ENCODE measurements at places on chromosomes 2 and 18.

- no peak for DNase-seq
Measured at GRCh38 chr2:212843409-212844199, 305.0 kb upstream of the ERBB4 start.

DNA sequence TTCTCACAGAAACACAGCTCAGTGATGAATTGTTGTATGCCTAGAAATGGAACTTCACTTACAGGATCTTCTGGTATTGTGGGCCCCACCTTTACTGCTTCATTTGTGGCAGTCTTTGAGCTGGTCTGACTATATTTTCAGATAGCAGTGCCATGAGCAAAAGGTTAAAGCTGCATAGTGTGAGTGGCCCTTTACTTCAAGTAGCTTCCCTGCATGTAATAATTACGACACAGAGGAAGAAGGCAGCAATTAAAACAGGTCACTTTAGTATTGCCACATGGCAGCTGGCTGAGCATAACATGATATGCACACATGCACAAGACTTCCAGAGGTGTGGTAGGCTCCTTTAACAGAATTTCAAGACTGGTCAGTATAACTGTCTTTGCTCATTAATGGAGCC lies 426.3 kb upstream of the ZEB2 start:
- no peak for DNase-seq

DNA sequence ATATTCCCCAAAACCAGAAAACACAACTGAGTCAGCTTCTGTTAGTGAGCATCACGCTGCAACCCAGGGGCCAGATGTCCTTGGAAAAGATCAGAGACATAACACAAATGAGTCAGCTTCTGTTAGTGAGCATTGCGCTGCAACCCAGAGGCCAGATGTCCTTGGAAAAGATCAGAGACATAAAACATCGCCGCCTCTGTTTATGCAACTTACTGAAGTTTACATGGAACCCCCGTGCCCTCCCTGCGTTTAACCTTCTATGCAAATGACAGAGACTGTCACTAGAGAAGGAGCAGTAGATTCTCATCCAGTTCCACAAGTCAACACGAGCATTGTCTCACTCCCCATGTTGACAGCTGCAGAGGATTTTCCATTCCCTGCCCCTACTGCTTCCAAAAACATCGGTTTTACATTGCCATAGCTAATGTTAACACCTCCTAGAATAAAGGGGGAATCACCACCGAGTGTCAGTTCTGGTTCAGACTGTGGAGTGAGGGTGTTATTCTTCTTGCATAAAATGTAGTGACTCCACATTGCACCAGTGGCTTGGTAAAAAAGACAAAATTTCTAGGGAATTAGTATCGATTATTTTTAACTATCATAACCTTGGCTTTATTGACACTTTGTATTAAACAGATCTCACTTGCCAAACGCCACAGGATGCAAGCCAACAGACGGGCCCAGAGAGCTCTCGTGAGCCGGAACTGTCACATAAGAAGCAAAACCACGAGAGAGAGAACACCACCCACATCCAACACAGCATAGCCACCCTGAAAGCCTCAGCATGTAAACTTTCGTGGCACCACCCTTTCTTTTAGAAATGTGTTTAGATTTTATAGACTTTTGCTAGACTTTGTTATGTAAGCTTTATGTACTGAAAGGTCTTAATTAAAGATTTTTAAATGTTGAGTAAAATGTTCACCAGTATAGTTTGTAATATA lies 87.7 kb downstream of the SH3YL1 start:
- DNase-seq: no peak

- no peak for DNase-seq
Measured at GRCh38 chr2:196170606-196171247, 651 bp downstream of the STK17B start.

GRCh38 chr2:181753686-181754085 lies 73.4 kb upstream of the NEUROD1 start:
- DNase-seq: no peak

GRCh38 chr2:102028470-102028869 lies 36.7 kb downstream of the IL1R2 start:
- DNase-seq: no peak

- DNase-seq: no peak
Measured at GRCh38 chr2:164917296-164917903, 37.9 kb downstream of the SLC38A11 start.

- no peak for DNase-seq
Measured at GRCh38 chr2:96150007-96150640, 4.9 kb upstream of the DUSP2 start.

DNA sequence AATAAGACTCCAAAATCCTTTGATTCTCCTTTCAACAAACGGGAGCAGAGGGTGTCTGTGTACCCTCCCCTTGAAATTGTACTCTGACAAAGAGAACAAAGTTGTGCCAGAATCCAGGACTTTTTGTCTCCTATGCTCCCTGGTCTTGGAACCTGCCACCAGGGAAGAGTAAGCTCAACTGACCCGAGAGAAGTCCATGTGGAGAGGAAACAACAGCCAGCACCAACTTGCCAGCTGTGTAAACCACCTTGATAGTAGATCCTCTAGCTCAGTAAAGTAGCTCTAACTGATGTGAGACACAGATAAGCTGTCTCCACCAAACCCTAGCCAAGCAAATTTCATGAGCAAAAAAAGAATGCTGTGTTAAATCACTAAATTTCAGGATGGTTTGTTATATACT lies 46.9 kb downstream of the LNPK start:
- DNase-seq: no peak

DNA sequence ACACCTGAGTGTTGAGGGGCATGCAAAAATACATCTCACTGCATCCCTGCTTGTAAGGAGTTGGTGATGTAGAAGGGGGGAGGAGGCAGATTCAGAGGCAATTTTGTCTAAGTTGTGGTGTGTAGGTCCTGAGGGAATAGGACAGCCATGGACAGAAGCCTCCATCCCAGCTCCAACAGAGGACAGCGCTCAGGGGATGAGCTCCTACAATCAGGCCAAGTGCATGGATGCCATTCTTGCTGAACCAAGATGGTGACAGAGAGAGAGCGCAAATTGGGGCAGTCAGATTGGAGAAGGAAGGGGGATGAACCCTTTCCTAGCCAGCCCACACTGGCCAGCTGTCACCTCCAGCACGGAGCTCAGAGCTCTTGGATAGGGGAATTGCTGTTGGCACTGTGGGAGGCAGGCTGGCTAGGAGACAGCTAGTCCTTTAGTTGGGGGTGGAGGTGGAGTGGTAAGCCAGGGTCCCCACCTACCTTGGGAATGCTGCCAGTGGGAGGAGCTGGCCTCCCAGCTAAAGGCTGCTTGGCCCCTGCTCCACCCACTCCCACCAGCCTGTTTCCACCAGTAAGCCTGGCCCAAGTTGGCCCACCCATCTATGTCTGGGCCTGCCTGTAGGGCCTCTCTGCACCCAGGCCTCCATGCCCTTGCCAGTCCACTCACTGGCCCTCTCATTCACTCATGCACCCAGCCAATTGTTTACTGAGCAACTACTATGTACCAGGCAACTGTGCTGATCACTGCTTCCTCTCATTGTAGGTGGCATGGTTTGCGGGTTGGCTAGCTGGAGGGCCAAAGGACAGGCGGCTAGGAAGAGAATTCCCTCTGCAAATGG lies 2.5 kb upstream of the PER2 start:
- no peak for DNase-seq

GRCh38 chr2:47783486-47784351 lies 774 bp downstream of the MSH6 start:
- DNase-seq: peak; percentile 30

GRCh38 chr2:239252801-239253200 lies 148.0 kb downstream of the HDAC4 start:
- no peak for DNase-seq

DNA sequence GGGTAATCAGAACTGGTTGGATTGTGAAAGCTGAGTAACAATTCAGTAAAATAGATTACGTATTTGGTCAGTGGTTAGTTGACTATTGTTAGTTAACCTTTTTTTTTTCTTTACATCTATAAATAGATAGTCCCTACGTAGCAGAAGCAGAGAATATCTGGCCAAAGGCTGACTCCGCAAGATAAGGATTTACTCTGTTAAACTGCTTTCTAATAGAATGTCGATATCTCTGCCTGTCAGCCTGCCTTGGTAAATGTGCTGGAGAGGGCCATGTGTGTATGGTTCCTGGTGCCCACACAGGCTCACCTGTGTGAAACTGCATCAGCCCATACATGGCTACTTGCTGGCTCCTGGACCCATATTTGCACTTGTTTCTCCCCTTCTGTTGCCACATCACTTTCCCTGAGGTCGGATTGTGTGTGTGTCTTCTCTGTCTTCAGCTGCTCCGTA lies 94.4 kb downstream of the CRIM1 start:
- no peak for DNase-seq

DNA sequence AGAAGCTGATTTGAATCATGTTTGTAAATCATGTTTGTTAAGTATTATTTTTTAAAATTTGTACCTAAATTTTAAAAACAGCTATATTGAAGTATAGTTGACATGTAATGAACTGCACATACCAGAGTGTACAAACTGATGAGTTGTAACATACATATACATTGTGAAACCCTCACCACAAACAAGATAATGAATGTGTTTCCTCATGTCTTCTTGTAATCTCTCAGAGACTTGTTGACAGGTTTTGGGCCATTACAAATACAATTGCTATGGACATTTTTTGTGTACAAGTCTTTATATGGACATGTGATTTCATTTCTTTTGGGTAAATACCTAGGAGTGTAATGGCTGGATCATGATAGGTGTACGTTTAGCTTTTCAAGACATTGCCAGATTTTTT lies 21.5 kb downstream of the WDR43 start:
- no peak for DNase-seq

- no peak for DNase-seq
Measured at GRCh38 chr2:109463236-109463635, 150.5 kb downstream of the SEPTIN10 start.

DNA sequence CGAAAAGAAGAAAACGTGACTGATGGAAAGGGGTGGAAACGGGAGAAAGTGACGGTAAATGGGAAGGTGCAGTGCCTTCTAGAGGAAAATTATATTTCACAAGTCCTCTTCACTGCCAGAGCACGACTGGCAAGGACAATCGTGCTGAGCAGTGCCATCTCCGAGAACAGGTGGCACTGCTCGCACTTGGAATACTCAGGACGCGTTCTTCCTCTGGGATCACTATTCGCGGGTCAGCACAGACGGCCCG lies 364 bp downstream of the STAT1 start:
- no peak for DNase-seq

DNA sequence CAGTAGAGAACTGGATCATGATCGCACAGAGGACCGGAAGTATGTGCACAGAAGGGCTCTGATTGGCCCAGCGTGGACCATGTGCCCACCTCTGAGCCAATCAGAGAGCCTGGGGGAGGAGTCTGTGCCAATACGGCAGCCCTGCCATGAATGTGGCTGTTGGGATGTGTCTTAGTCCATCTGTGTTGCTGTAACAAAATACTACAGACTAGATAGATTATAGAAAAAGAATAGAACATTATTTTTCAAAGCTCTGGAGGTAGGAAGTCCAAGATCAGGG lies 132.0 kb downstream of the NDUFA10 start:
- no peak for DNase-seq

DNA sequence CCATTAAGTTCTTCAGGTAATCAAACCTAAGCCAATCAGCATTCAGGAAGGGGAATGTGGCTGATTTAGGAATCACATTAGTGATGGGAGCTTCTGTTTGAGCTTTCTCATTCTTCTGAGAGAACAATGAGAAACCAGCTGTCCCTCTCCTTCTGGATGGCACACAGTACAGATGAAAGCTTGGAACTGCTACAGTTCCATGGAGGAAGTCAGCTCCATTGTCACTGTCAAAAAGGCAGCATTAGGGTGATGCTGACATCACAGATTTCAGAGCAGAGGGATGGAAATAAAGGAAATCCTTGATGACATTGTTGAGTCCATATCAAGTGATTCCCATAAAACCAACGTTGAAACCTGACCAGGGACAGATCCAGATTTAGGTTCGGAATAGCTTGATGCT lies 36.1 kb upstream of the ACYP2 start:
- no peak for DNase-seq

GRCh38 chr2:117686699-117687098 lies 127.8 kb upstream of the DDX18 start:
- DNase-seq: no peak

GRCh38 chr2:152067823-152068222 lies 31.0 kb downstream of the CACNB4 start:
- no peak for DNase-seq

- DNase-seq: no peak
Measured at GRCh38 chr18:58247363-58247834, 203.4 kb downstream of the NEDD4L start.

DNA sequence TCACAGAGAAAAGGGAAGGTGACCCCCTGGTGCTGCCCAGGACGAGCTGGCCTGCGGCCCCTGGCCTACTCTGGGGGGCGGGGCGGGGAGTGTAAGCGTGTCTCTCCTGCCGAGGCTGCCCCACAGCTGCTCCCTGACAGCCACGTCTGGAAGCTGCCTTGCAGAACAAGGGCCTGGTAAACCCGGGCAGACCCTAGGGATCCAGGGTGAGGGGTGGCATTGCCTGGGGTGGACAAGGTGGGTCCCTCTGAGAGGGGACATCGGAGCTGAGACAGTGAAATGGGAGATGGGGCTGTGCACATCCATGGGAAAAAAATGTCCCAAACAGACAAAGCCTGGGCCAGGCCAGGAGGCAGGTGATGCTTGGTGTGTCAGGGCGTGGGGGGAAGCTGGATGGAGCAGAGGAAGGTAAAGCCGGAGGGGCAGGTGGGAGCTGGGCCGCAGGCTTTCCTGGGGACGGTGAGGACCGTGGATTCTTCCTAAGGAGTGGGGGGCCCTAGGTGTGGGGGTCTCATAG lies 66.0 kb upstream of the HDAC4 start:
- no peak for DNase-seq

DNA sequence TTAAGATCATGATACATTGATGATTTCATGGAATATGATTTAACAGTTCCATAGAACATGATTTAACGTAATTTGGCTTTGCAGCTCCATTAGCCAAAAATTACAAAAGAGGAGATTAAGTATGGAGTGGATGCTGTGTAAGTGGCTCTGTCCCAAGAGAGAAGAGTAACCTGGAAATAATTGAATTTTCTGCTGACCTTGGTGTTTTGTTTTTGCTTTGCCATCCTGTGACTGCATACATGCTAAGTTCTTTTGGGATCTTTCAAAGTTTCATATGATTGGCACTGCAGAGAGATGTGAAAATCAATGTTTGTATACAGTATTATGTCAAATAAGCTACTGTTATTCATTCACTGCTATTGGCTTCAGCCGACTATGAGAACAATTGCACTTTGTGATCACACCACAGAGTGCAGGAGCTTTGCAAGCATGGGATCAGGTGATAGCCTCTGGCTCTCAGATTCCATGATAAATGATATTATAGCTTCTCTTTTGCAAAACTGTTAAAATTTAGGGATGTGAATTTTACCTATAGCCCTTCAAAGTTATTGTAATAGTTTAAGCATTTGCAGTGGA lies 46.1 kb upstream of the TMEM87B start:
- DNase-seq: no peak

- DNase-seq: no peak
Measured at GRCh38 chr2:25339211-25339674, 2.5 kb downstream of the DNMT3A start.

DNA sequence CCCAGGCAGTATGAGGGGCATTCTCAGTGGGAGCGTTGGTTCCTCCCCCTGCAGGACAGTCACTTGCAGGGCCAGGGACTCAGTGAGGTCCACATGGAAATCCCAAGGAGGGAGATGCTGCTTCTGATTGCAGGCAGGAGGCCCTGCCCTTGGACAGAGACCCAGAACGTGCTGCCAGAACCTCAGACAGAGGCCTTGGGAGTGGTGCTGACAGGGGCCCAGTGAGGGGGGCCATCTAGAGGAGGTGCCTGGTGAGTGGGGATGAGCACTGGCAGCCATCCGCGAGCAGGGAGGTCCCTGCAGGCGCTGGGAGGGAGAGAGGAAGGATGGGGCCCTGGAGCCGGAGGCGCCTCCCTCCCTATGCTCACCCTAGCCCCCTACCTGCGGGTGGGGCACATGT lies 133.1 kb downstream of the DYSF start:
- DNase-seq: no peak

- no peak for DNase-seq
Measured at GRCh38 chr2:230924470-230925341, at the start of gene GPR55. Gene GPR55 (minus strand): TSS chr2:230925242. CDS start chr2:230910962, 14,280 bp downstream.
